ENCODE measurements at places on chromosomes 7 and 10.

GRCh38 chr7:149300620-149301285 is 38.8 kb downstream of the ZNF783 start:
- DNase-seq = no peak

- DNase-seq = no peak
These were observed 98.2 kb downstream of the FANK1 start for GRCh38 chr10:125994601-125995000.

GRCh38 chr7:64849924-64850499 is 53.1 kb upstream of the ZNF273 start:
- DNase-seq = no peak

- no peak for DNase-seq
These were observed 286.4 kb downstream of the PTPRN2 start for GRCh38 chr7:158301207-158301606.

DNA sequence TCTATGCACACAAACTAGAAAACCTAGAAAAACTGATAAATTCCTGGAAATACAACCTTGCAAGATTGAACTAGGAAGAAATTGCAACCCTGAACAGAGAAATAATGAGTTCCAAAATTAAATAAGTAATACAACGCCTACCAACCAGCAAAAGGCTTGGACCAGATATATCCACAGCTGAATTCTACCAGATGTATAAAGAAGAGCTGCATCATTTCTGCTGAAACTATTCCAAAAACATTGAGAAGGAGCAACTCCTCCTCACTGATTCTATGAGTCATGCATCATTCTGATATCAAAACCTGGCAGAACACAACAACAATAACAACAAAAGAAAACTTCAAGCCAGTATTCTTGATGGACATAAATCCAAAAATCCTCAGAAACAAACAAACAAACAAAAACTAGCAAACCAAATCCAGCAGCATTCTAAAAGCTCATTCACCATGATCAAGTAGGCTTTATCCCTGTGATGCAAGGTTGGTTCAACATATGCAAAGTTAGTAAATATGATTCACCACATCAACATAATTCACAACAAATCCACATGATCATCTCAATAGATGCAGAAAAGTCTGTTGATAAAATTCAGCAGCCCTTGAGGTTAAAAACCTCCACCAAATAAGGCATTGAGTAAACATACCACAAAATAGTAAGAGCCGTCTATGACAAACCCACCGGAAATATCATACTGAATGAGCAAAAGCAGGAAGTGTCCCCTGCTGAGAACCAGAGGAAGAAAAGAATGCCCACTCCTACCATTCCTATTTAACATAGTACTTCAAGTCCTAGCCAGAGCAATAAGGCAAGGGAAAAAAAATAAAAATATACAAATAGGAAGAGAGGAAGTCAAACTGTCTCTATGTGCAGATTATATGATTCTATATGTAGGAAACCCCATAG is 98.2 kb downstream of the PCDH15 start:
- DNase-seq = no peak

GRCh38 chr10:17669185-17669872 is 25.4 kb downstream of the STAM start:
- DNase-seq = no peak

GRCh38 chr10:113612154-113612553 is 51.7 kb downstream of the NRAP start:
- no peak for DNase-seq

- DNase-seq = no peak
These were observed 104.1 kb downstream of the TACC2 start for GRCh38 chr10:122093076-122093475.

DNA sequence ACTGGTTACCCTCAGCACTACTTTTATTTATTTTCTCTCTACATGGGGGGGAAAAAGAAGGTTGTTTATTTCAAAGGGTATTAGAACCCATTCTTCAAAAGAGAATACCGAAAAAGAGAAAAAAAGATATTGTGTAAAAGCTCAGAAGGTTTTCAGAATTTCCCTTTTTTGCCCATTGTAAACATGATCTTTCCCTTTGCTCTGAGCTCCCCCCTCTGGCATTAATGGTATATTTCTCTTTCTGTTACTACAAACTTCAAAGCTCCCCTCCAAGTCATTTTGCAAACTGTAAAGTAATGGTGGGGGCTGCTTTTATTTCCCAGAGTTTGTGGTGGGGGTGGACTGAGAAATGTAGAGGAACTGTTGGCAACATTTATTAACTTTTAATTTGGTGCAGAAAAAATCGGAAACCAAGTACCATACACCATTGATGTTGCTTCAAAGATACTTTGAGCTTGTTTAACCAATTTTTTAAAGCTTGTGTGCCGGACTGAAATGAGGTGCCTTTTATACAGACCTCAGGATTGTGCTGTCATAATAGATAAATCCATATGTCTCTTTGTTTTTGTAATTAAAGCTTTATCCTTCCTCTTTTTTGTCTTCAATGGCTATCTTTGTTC is 181.5 kb downstream of the EXOC4 start:
- peak; percentile 49 for DNase-seq

DNA sequence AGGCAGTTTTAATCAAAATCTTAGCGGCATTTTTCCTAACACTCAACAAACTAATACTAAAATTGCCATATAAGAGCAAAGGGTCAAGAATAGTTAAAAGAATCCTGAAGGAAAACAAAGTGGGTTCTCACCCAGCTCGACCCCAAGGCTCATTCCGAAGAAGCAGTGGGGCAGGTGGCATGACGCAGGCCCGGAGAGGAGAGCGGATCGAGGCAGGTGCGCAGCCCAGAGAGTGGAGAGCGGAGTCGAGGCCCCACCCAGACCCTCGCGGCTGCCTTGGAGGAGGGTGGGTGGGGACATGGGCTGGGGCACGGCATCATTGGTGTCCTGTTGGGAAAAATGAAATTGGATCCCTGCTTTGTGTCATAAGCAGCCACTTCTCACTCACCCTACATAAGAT is 109.8 kb downstream of the INPP5A start:
- DNase-seq = no peak

DNA sequence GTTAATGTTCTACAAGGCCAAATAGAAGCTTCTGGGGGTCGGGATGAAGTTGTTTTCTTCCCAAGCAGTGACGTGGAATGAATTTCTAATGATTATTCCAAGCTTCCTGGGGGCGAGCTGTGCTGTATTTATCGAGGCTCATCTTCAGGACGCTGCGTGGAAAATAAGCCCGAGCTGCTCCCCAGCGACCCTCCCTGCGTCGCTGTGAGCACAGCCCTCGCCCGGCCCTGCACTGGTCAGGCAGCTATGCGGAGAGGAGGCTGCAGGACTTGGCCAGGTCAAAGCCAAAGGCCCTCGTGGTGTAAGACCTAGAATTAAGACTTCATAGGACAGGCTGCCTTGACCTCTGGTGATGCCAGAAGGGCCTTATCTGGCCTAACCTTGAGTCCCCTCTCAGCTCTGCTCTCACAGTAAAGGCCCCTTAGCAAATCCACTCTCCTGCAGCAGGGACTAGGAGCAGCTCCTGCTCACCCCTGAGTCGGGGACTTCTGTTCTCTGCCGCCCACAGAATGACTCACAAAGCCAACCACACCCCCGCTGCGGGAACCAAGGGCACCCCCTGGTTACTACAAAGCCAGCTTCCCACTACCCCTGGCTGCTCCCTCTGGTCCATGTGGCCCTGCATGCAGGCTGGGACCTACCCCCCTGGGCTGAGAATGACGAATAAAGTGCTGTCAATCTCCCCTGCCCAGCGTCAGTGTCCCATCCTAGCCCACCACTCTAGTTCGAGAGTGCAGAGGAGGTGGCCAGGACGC is 501.6 kb downstream of the TCERG1L start:
- no peak for DNase-seq

DNA sequence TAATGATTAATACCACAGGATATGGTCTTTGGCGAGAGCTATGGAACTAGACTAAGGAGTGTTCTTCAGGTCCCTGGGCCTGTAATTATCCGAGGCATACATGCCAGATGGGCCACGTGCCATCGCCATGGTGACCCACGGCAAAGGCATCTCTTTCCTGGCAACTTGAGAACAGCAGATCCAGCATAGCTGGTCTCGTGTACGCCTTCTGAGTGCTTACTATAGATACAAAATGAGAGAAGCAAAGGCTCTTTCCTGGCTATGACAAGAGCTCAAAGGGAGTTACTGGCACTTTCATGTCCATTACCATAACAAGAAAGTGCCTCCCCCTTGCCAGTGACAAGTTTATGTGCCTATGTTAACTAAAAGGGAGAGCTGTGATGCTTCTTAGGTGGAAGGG is 26.0 kb upstream of the GLI3 start:
- peak; percentile 89 for DNase-seq

DNA sequence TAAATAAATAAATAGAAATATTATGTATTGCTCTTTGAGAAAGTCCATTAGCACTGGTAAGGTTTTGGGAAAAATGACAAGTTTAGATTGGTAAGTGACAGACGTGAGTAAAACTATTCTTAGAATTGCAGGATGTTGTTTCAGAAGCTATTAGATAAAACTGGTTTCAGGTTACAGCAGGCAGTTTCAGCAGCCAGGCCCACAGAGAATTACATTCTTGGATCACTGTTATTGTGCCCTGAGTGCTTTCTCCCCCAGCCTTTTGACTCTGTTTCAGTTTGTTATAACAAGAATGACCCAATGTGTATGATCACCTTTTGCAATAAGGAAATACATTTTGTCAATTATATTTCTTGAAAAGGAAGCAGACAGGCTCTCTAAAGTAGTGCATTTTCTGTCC is 86.5 kb downstream of the DKK1 start:
- peak; percentile 38 for DNase-seq

DNA sequence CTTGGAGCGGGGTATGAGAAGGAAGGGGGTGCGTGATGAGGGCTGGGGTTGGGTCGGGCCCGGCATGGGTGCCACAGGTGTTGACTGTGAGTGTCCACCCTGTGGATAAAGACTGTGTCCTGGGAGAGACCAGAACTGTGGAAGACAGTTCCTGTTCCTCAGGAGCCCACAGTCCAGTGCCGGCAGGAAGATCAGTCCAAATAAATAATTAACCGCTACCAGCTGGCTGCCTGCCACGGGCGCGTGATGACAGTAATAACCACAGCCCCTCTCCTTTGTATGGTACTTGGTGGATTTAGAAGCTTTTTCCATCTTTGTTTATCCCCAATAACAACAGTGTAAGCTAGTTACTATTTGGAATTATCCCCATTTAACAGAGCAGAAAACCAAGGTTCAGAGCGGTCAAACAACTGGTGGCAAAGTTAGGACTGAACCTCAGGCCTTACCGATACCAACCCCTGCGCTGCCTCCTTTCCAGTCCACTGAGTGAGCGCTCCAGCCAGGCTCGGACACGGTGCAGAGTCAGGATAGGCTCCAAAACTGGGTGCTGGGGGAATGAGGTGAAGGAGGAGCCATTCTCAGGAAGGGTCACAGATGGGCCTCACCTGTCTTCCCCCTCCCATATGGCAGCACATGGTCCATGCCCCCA is 5.1 kb downstream of the ZMIZ1 start:
- peak; percentile 69 for DNase-seq

DNA sequence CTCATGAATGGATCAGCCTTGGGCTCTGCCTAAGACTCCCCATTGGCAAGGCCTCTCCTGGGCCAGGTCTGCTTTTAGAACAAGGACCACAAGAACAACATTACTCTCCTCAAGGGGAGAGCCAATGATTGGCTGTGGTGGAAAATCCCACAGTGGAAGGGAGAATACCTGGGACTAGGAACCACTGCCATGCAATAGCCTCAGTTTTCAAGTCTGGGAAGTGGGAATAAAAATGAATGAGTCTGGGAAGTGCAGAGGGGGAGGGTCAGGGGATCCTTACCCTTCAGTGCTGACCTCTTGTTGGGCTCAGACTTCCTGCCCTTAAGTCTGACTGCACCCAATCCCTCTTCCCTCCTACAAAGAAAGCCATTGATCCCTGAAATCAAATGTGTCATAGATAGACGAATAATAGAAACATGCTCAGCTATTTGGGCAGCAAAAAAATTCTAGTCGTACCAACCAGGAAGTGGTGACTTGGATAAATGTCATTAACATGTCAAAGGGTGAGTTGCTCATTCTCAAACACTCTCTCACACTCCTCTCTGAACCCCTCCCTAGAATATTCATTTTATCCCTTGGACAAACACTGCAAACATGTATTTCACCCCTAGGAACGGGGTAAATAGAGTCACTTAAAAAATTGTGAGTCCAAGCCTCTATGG is 123.6 kb downstream of the SH3PXD2A start:
- peak; percentile 19 for DNase-seq

GRCh38 chr10:79628988-79629954 is 18.5 kb downstream of the SFTPA1 start:
- DNase-seq = no peak

GRCh38 chr7:4302203-4302905 is 379.7 kb upstream of the FOXK1 start:
- no peak for DNase-seq

DNA sequence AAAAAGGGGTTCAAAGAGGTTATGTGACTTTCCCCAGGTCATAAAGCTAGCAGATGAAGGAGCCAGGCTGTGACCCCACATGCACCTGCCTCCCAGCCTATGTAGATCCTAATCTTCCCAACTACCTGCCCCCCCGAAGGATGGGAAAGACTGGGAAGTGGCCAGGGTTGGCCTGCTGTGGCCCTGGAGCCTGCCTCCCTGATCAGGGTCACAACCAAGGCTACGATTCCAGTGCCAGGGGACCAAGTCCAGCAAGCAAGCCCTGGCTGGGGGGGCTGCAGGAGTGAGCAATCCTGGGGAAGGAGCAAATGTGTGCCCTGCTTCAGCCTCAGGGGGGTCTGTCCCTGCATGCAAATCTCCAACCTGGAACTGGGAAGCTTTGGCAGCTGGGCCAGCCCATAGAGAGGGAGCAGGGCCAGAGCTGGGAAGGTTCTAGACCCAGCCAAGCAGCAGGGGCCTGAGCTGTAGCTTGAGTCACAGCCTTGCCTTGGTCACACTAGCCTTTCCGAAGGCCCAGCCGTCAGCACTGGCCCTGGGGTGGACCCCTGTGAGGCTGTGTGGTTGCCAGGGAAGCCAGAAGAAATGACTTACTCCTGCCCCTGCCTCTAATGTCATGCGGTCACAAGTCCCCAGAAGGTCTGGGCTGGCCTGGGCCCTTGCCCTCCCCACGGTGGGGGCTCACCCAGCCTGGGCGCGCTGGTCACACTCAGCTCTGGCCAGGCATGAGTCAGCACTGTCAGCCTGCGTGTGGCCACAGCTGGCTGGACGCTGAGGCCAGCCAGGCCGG is 96.4 kb upstream of the ZMIZ1 start:
- DNase-seq = peak; percentile 58

DNA sequence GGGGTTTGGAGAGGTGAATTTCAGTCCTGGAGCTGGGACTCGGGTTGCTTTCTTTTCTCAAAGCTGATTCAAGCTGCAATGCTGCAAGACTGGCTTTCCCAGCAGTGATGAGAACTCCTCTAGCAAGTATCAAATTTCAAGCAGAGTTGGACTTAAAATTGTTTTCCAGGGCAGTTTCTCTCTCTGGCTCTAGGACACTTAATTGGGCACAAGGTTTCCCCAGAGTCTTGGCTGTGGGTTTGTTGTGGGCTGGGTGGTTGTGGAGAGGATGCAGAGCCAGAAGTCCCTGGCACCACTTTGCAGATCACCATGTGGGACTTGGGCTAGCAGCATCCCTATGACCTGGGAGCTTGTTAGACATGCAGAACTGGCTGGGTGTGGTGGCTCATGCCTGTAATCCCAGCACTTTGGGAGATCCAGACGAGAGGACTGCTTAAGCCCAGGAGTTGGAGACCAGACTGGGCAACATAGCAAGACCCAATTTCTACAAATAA is 16.8 kb downstream of the AKR1B15 start:
- no peak for DNase-seq

Data from fibroblast of skin of right biceps (primary cell).